ENCODE measurements at places on chromosomes 3 and 15.

DNA sequence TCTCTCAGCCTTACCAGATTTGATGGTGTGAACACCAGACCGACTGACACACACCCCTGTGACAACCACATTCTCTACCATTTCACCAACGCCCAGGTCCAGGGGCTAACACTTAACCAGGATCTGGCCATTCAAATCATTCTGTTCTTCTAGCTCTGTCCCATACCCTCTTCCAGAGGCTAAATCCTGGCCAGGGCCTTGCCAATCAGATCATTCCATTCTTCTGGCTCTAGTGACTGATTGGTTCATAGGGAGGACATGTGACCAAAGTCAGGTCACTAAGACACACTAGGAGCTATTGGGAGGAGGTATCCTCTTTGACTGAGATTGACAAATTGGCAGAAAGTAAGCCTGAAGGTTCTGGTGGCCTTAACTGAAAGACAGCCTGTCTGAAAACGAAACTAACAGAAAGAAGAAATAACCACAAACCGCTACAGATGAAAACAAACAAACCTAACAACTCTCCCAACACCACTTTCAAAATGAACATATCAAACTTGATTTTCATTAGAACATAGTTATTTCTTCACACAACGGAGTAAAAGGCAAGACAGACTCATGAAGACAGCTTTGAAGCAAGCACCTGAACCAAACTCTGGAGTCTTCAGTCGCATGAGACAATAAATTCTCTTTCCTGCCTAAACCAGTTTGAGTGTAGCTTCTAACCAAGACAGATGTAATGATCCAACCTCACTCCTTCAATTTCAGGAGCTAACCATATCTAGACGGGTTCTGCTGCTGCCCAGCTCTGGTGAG lies 68.5 kb downstream of the TRANK1 start:
- DNase-seq: no peak

- DNase-seq: no peak
Observed at GRCh38 chr3:70180664-70181063, 131.8 kb downstream of the MDFIC2 start.

GRCh38 chr3:64059484-64060175 lies 36.3 kb upstream of the PSMD6 start:
- no peak for DNase-seq

DNA sequence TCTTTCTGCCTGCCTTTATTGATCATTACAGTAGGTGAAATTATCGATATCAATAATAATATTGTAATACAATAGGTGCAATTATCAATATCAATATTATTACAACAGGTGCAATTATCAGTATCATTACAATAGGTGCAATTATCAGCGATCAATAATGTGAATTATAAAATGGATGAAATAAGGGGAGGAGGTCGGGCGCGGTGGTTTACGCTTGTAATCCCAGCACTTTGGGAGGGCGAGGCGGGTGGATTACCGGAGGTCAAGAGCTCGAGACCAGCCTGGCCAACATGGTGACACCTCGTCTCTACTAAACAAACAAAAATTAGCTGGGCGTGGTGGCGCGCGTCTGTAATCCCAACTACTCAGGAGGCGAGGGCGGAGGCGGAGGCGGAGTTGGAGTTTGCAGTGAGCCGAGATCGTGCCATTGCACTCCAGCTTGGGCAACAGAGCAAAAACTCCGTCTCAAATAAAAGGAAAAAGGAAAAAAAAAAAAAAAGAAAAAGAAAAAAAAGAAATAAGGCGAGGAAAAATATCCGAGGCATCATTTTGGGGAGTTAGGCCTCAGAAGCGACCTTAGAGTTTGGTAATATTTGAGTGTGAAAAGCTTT lies 611 bp upstream of the BNIP2 start:
- DNase-seq: peak; percentile 84
